ENCODE measurements at places on chromosomes 4 and X. TPM values are rescaled to one million over a fixed set of nuclear protein-coding genes. Genes with fewer than 3 reads are reported as not detected.

Gene CT45A3
- total RNA-seq = not detected

Gene DCTD
- 77.0 TPM for total RNA-seq

Gene SHROOM4
- total RNA-seq = 0.13 TPM

Gene VEGFC
- total RNA-seq = 15.7 TPM

Gene MUC7
- not detected for total RNA-seq

Gene PIR
- total RNA-seq = 19.7 TPM

Gene CXCL3
- total RNA-seq = 0.23 TPM

Gene MAGEA2
- total RNA-seq = 0.28 TPM

Gene TMEM31
- total RNA-seq = not detected

Gene GLRA3
- total RNA-seq = not detected

Gene TREX2
- 2.4 TPM for total RNA-seq

Gene FOXR2
- not detected for total RNA-seq

Gene S100G
- total RNA-seq = not detected

Gene BEX2
- 9.1 TPM for total RNA-seq

Gene ADGRG2
- 2.0 TPM for total RNA-seq

Gene PDGFC
- total RNA-seq = 14.5 TPM

Gene ADH1C
- total RNA-seq = not detected

Gene ZNF630
- 3.0 TPM for total RNA-seq

Gene NAP1L3
- total RNA-seq = 0.49 TPM

Gene TXK
- 0.26 TPM for total RNA-seq

Gene ZNF718
- total RNA-seq = 3.6 TPM

Gene ATP8A1
- total RNA-seq = 0.80 TPM

Gene ZNF711
- 3.1 TPM for total RNA-seq

Gene GPAT3
- 15.1 TPM for total RNA-seq

Gene ZRSR2
- total RNA-seq = 3.0 TPM

Gene KLHL13
- total RNA-seq = 0.82 TPM

Gene KLHL4
- 27.6 TPM for total RNA-seq

Gene TEX13C
- total RNA-seq = not detected

All from Panc1 (cell line).